ENCODE measurements at places on chromosomes 5 and 9.

- no peak for DNase-seq
Observed at GRCh38 chr5:136004436-136004835, 24.4 kb upstream of the TGFBI start.

DNA sequence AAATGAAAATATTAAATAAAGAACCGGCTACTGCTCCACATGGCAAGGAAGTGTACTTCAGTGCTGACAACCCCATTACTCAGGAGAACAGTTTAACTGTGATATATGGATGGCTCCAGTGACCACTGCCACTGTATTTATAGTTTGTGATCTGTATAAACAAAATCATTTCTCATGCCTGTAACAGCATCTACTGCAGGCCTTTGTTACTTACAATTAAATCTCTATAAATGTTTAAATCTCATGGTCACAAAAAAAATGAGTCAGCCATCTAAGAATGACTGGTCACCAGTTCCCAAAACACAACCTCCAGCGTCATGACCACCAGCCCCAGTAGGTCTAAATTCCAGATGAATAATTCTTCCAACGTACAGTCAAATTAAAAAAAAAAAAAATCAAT is 24.6 kb downstream of the SERINC5 start:
- DNase-seq: peak; percentile 33

GRCh38 chr9:95857124-95857523 is 18.4 kb upstream of the ERCC6L2 start:
- no peak for DNase-seq

GRCh38 chr5:58754250-58754649 is 171.4 kb downstream of the RAB3C start:
- DNase-seq: no peak

DNA sequence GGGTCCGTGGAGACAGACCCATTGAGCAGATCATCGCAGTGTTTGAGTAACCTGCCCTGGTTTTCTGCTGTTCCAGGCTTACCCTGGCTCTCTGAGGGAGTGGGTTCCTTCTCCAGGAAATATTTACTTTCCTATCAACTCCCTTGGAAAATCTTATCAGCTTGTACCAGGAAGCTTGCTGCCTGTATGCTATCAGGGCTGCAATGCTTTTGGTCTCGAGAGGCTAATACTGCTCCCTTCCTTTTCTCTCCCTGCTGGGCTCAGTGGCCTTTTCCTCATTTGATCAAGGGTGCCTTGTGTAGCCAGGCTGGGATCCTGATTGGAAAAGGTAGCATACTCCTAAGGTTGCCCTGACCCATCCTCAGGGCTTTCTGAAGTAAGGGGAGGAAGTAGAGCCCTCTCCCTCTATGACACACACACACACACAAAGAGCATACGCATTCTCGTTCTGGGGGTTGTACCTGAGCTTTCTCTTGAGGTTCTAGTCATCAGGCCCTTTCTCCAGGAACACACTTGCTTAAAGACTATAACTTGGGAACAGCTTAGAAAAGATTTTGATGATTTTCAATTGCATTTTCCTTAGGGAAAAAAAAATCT is 41.6 kb downstream of the CYSTM1 start:
- no peak for DNase-seq

DNA sequence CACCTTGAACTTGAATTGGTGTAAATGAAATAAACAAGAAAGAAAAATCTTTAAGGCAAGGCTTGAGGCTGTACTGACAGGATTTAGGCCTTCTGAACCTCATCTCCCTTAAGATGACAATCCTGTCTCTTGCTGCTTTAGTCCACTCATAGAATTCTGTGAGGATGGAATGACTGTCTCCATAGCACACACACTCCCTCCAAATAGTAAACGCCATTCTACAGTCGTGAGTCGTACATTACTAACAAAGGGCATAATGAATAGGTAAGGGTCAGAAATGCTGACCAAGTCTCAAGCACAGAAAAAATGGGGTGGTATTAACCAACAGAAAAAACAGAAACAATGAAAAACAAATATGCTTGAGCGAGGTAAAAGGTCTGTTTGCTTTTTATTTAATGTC is 71.8 kb upstream of the SIMC1 start:
- no peak for DNase-seq

DNA sequence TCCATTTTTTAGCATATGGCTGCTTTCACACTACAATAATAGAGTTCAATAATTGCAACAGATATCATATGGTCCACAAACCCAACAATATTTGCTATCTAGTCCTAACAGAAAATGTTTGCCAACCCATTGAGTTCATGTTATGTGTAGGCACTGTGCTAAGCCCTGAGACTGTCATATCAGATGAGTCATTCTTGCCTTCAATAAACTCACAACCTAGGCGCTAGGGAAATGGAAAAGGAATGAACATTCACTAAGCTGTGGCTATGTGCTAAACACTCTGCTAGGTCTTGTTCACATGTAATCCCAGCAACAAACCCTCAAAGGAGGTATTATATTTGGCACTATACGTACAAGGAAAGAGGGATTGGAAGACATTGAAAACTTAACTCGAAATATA is 8.4 kb upstream of the TIMD4 start:
- DNase-seq: no peak

GRCh38 chr9:30574355-30575151 is 1809.9 kb upstream of the ACO1 start:
- no peak for DNase-seq

GRCh38 chr9:25752398-25752797 is 74.2 kb upstream of the TUSC1 start:
- DNase-seq: no peak

DNA sequence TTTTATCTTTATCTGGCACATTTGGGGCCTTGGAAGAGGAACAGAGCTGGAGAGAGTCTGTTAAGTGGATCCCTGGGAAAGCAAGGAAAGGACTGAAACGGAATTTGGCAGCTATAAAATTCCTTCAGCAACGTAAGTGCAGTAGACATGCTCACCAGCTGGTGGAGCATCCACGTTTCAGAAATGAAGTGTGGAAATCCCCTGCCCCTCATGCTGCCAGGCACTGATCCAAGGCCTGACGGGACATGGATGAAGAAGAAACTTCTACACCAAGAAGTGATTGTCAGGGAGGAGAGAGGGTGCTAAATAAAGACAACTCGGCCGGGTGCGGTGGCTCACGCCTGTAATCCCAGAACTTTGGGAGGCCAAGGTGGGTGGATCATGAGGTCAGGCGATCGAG is 209.3 kb downstream of the ROR2 start:
- peak; percentile 45 for DNase-seq

DNA sequence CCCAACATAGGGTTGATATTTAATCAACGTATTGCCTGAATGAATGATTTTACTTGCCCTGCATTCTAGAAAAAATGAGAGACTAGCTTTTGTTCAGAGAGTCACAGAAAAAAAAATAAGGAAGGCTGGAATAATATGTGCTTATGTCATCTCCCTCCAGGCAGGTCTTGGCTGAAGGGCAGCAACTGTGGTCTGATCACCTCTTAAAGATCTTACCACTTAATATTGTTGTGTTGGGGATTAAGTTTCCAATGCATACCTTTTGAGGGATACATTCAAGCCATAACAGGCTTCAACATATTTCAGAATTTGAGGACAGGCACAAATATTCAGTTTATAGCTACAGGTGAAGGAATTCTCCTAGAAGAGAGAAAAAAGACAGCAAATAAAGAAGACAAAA is 157.3 kb upstream of the S1PR3 start:
- DNase-seq: no peak

GRCh38 chr9:137034709-137035506 is 3.0 kb upstream of the FUT7 start:
- DNase-seq: peak; percentile 84

DNA sequence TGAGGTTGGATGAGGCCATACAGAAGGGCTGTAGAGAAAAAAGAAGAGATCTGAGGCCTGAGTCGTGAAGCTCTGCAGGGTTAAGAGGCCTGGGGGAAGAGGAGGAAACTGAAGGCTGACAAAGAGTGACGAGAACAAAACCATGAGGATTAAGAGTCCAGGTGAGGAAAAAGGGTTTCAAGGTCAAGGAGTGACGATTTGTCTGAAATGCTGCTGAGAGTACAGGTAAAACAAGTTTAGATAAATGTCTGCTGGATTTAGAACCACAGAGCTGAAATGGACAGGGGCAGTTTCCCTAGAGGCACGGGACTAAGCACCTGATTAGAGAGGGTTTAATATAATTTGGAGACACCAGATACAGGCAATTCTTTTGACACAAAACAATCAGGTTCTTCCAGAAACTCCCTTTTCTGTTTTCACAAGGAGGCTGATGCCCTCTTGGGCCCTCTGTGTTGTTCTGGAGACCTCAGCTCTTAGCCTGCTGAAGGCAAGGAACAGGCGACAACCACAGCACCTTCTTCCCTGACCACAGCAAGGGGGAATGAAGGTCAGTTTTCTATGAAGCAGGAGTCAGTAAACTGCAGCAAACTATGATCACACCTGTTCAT is 14.6 kb upstream of the GCNT1 start:
- DNase-seq: no peak

GRCh38 chr5:156361436-156362109 is 34.6 kb downstream of the SGCD start:
- no peak for DNase-seq

GRCh38 chr9:78132701-78133058 is 101.1 kb upstream of the GNAQ start:
- DNase-seq: no peak

- no peak for DNase-seq
Observed at GRCh38 chr5:180424094-180424493, 70.1 kb upstream of the CNOT6 start.

- DNase-seq: no peak
Observed at GRCh38 chr5:6736106-6736505, 22.9 kb downstream of the TENT4A start.

DNA sequence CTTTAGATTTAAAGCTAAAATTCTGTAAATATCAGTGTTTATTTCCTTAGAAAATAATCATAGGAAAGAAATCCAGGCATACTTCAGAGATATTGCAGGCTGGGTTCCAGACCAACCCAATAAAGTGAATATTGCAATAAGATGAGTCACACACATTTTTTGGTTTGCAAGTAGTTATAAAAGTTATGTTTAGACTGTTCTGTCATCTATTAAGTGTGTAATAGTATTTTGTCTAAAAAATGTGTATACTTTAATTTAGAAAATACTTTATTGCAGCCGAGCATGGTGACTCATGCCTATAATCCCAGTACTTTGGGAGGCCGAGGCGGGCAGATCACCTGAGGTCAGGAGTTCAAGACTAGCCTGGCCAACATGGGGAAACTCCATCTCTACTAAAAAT is 6.9 kb upstream of the RIC1 start:
- DNase-seq: no peak

- DNase-seq: no peak
Observed at GRCh38 chr5:67094476-67095300, 101.9 kb downstream of the CD180 start.

DNA sequence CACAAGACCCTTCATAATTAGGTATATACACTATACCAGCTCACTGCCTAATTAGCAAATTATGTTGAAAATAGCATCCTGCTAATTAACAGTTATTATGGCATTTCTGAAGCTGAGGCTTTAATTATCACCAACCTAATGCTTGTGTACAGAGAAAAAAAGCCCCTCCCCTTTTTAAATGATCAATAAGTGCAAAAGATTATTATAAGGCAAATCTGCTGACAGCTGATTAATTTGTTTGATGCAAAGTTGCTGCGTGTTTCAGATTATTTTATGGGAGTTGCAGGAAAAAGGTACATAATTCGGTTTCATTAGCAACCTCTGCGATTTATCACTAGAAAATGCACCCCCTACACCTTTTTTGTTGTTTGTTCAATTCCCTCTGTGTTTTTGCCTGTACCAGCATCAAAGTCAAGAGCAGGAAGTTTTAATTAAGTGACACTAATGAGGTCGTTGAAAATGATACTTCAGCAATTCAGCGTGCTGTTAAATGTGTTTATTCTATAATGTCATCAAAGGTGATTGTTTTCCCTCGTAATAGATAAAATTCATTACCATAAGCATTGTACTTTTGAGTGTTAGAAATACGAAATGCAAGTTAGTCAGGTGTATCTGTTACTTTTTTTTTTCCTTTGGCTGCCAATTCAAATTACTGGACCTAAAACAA is 170.0 kb downstream of the EBF1 start:
- DNase-seq: no peak

DNA sequence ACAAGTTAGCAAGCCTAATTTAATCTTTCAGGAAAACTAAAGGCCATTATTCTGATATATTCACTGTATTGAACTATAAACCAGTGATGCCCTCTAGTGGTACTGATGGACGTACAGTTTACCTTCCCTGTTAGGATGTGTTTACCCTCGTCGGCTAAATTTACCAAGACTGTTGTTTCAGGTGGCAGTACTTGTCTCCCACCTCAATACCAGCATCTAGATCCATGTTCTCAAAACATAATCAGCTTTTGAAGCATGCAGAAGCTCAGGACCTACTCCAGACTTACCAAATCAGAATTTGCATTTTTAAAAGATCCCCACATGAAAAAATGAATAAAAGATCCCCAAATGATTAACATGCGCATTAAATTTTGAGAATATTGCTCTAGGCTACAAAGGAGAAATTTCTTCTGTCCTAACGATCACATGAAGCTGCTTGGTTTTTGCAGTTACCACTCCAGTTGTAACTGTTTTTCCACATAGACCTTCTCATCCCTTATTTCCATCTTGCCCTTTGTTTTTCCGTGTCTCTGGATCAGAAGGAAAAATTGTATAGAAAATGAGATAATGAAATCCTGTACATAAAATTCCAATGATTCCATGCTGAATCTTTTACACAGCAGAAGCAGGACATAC is 3.2 kb upstream of the BAAT start:
- DNase-seq: peak; percentile 78

DNA sequence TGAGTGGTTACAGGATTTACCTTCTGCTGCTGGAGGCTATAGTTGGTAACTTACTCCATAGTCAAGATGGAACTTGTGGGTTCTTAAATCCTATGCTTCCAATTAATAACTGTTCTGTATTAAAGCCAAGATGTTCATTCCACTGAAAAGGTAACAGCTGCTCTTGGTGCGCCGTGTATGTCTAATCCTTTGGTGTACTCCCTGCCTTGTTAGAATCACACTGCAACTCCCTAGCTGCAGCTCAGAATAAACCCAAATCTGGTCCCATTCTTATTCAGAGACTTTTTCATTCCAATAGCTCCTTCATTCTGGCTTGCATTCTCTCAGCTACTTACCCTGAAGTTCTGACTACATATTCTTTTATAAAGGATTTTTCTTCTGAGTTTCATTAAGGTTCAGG is 1355.5 kb downstream of the MAT2B start:
- DNase-seq: no peak

GRCh38 chr9:137455359-137455991 is 3.7 kb downstream of the NSMF start:
- DNase-seq: no peak

- DNase-seq: no peak
Observed at GRCh38 chr5:72531496-72532190, 24.4 kb upstream of the ZNF366 start.

GRCh38 chr5:42595597-42595996 is 161.0 kb upstream of the CCDC152 start:
- DNase-seq: no peak

DNA sequence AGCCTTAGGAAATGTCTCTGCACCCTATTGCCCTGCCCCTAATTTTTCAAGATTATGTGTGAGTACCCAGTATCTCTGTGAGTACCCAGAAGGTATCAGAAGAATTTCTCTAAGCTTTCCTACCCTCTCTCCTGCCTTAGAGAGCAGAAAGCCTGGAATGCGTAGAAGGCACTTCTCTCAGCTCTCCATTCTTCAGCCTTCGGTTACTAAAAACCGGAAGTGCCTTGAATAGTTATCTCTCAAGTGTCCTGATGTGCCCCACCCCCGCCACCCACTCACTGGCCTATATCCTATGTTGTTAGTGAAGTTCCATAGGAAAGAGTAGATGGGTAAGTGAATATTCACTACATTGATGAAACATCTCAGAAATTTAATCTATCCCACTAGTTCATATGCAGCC is 210.7 kb upstream of the CDH10 start:
- DNase-seq: no peak

GRCh38 chr5:8523501-8523900 is 654.6 kb downstream of the MTRR start:
- no peak for DNase-seq
